NCI-H2029 treated with DMSO at 0.1 percent for 48 hours (cell line): ENCODE measurements at places on chromosomes 2 and 18.

DNA sequence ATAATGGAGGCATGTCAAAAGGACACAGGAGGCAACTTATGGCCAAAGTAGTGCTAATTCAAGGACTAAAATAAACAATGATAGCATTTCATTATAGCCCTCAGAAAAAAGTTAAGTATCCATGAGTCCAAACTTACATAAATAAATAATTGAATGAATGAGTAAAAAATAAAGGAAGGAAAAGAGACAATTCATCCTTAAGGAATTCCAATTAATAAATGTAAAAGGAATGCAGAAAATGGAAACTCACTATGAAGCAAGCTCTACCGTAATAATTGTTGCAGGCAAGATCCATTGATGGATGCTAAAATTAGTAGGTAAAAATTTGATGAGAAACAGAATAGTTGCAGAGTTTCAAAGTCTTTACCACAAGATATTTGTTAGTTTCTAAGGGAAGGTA is 88.2 kb upstream of the RAPGEF4 start:
- DNase-seq: no peak

DNA sequence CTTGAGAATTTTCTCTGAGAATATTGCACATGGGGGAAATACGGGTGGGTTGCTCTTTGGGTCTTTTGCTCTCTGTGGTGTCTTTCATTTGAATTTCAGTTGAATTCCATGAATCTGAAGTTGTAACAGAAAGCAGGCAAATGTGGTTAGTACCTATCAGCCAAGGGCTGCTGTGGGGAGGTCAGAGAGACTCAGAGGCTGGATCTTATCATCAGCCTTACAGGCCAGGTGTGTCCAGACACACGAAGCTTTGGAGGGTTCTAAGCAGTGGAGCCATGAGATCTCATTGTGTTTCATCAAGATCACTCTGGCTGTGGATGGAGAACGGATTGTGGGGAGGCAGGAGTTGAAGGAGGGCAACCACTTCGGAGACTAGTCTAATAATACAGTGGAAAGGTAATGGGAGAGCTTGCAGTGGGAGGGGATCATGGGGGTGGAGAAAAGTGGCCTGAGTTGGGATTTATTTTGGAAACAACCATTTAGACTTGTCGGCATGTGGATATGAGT is 68.1 kb downstream of the GNAL start:
- DNase-seq: no peak

GRCh38 chr2:162063899-162064298 is 10.1 kb downstream of the DPP4 start:
- DNase-seq: peak; percentile 48

DNA sequence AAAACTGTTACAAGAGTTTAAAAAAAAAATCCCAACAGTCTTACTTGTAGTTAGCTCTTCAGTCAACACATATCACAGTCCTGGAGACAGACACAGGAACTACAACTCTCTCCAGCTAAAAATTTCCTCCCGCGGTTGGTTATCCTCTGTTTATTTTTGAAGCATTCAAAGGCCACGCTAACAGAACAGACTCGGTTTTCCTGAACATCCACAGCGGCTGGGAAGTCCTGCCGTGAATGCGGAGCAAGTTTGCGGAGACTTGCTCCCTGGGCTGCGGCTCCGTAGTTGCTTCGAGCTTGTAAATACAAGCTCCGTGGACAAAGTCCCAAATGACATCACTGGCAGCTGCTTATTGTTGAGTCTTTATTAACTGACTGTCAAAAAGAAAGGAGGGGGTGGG is at the start of gene NCKAP5:
TSS of gene NCKAP5 (minus strand) at position 292 of the 400 bp plus-strand sequence. CDS start 50,937 bp downstream, outside the sequence.
- DNase-seq: no peak
